ENCODE measurements at places on chromosomes 1 and 21.
A peak's percentile ranks its signal among the peaks of the same experiment; 100 is the strongest.

GRCh38 chr1:27981145-27981544 is 21.4 kb downstream of the XKR8 start:
- peak; percentile 53 for DNase-seq
- H3K4me1 ChIP-seq, result peaks cover 4% of the 10 kb centered on the region
- H3K4me3 ChIP-seq, result no peak overlapping the region
- no peaks in the 10 kb centered on the region for H3K27me3 ChIP-seq
- peaks cover 8% of the 10 kb centered on the region for H3K36me3 ChIP-seq
- no peak overlapping the region for H3K27ac ChIP-seq

- no peak overlapping the region for H3K4me3 ChIP-seq
- H3K4me1 ChIP-seq, result peaks cover 30% of the 10 kb centered on the region
- no peaks in the 10 kb centered on the region for H3K36me3 ChIP-seq
Measured at GRCh38 chr1:9404117-9404914, 111.6 kb downstream of the SPSB1 start.

GRCh38 chr1:86389307-86389706 is 6.8 kb downstream of the ODF2L start:
- H3K4me3 ChIP-seq, result no peak overlapping the region
- H3K27me3 ChIP-seq, result no peaks in the 10 kb centered on the region
- no peaks in the 10 kb centered on the region for H3K36me3 ChIP-seq
- no peak for DNase-seq

DNA sequence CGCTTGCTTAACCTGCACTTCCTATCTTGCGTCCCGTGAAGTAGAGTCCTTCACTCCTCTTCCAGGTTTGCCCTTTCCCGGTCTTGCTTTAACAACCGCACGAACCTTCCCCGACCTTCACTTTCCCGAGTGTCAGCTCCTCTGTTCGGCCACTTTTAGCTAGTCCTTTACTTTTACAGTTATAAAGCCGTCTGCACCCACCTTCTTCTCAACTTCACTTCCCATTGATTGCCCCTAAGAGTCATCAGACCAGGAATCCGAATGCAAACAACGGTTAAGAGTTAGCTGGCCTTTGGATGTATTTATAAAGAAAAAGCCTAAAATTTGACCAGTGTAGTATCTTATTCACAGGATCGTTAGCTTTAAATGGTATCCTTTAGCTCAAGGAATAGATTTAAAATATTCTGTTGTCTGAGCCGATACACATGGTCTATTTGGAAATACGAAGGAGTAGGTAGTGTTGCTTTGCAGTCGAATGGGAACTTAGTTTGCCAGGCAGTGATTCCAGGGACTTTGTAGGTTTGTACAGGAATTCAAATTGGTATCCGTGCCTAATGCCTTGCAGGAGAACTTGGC is 1.4 kb downstream of the PPP2R5A start:
- H3K4me3 ChIP-seq, result peak overlapping the region; percentile 92
- DNase-seq, result peak; percentile 18
- no peaks in the 10 kb centered on the region for H3K27me3 ChIP-seq
- H3K27ac ChIP-seq, result peak overlapping the region; percentile 85

DNA sequence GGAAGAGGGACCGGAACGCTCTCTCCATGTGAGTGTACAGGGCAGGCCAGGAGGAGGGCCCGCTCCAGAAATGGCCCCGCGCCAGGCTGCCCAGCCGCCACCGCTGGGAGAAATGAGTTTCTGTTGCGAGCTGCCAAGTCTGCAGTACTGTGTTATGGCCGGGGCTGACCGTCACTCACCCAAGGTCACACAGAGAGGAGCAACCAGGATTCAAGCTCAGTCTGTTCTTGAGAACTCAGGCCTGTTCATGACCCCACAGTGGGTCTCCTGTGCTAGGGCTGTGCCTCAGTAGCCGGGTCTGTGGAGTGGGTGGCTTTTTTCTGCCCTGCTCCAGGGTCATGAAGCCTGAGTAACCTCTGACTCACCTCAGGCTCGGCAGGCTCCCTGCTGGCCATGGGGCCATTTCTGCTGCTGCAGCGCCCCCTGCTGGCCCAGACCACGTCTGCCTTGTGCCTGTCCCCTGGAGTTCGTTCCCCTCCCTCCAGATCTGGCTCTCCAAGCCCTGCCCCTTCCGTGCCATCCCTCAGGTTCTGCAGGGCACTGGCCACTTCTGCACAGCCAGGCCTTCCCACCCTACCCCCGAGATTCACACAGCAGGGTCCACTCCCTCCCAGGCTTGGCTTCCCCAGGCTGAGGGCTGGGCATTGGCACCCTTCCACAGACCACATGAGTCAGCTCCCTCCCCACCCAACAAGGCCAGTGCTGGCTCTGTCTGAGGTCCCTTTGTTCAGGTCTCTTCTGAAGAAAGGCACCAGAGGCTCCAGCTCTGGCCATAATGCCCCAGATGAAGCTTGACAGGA is 51.8 kb downstream of the EDN2 start:
- peaks cover 45% of the 10 kb centered on the region for H3K4me1 ChIP-seq
- no peaks in the 10 kb centered on the region for H3K36me3 ChIP-seq
- H3K27me3 ChIP-seq, result no peaks in the 10 kb centered on the region
- peak; percentile 87 for DNase-seq
- H3K4me3 ChIP-seq, result no peak overlapping the region

GRCh38 chr1:179080866-179081686 is 794 bp upstream of the TOR3A start:
- DNase-seq, result no peak
- H3K36me3 ChIP-seq, result peaks cover 2% of the 10 kb centered on the region
- peaks cover 21% of the 10 kb centered on the region for H3K4me1 ChIP-seq
- H3K27ac ChIP-seq, result peak overlapping the region; percentile 59

GRCh38 chr1:163472651-163473248 is 151.0 kb downstream of the NUF2 start:
- no peak overlapping the region for H3K27ac ChIP-seq
- H3K4me3 ChIP-seq, result no peak overlapping the region
- DNase-seq, result no peak
- H3K36me3 ChIP-seq, result no peaks in the 10 kb centered on the region

GRCh38 chr21:26528882-26529281 is 44.2 kb downstream of the CYYR1 start:
- H3K36me3 ChIP-seq, result no peaks in the 10 kb centered on the region
- H3K27ac ChIP-seq, result no peak overlapping the region
- H3K4me1 ChIP-seq, result no peaks in the 10 kb centered on the region
- no peak overlapping the region for H3K4me3 ChIP-seq

- no peaks in the 10 kb centered on the region for H3K36me3 ChIP-seq
- H3K27me3 ChIP-seq, result no peaks in the 10 kb centered on the region
- peak; percentile 48 for DNase-seq
Measured at GRCh38 chr1:231958448-231958847, 331.9 kb downstream of the DISC1 start.

DNA sequence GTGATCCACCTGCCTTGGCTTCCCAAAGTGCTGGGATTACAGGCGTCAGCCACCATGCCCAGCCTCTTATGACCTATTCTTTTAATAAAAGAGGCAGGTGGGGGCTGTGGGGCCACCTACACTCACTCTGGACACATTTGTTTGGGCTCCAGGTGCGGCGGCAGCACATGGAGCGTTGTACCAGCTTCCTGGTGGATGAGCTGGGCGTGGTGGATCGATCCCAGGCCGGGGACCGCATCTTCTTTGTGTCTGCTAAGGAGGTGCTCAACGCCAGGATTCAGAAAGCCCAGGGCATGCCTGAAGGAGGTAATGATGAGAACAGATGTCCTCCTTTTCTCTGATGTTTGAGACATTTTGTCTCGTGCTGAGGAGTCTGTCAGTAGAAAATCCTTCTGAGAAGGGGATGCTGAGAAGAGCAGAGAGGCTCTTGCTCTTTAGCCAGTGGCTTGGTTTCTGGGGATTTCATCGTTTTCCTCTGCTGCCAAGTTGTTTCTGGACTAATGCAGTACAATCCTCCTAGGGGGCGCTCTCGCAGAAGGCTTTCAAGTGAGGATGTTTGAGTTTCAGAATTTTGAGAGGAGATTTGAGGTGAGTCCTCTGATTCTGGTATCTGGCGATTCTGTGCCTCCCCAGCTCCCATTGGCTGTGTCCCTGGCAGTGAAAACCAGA is 17.9 kb upstream of the MIIP start:
- H3K4me1 ChIP-seq, result peaks cover 10% of the 10 kb centered on the region
- H3K27ac ChIP-seq, result no peak overlapping the region
- no peak overlapping the region for H3K4me3 ChIP-seq
- H3K36me3 ChIP-seq, result peaks cover 53% of the 10 kb centered on the region
- no peak for DNase-seq

- no peak overlapping the region for H3K27ac ChIP-seq
- H3K4me3 ChIP-seq, result no peak overlapping the region
- no peak for DNase-seq
Measured at GRCh38 chr21:46597031-46597430, 7.9 kb downstream of the S100B start.

DNA sequence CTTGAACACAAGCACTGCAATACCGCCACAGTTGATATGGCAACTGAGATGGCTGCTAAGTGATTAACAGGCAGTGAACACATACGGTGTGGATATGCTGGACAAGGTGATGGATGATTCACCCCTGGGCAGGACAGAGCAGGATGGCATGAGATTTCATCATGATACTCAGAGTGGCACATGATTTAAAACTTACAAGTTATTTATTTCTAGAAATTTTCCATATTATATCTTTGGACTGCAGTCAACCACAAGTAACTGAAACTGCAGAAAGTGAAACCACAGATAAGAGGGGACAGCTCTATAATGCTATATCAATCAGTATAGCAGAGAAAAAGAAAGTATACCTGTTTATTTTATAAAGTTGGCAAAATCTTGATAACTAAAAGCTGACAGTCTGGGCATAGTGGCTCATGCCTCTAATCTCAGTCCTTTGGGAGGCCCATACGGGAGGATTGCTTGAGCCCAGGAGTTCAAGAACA is 47.9 kb downstream of the PHACTR4 start:
- peak; percentile 60 for DNase-seq
- no peak overlapping the region for H3K27ac ChIP-seq
- H3K36me3 ChIP-seq, result no peaks in the 10 kb centered on the region
- peaks cover 3% of the 10 kb centered on the region for H3K4me1 ChIP-seq

DNA sequence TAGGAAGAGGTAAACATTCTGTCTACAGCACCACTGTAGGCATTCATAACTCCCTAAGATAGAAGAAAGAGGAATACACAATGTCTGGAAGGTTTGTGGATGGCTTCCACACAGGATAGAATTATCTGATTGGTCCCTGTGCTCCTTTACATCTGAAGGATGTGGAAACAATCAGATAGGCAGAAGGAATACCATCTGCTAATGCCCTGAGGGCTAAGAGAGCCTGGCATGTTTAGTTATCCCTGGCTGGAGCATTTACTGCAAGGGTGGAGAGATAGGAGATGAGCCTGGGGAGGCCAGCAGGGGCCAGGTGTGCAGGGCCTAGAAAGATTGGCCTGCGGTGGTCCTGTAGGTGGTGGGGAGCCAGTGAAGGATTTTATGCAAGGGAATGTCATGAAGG is 8.6 kb upstream of the ACBD3 start:
- no peaks in the 10 kb centered on the region for H3K27me3 ChIP-seq
- H3K4me3 ChIP-seq, result no peak overlapping the region
- DNase-seq, result no peak
- no peaks in the 10 kb centered on the region for H3K4me1 ChIP-seq
- H3K36me3 ChIP-seq, result no peaks in the 10 kb centered on the region
- no peak overlapping the region for H3K27ac ChIP-seq

- H3K27me3 ChIP-seq, result no peaks in the 10 kb centered on the region
- no peak overlapping the region for H3K4me3 ChIP-seq
- H3K27ac ChIP-seq, result no peak overlapping the region
- no peak for DNase-seq
- H3K36me3 ChIP-seq, result no peaks in the 10 kb centered on the region
Measured at GRCh38 chr1:235820061-235820460, 46.6 kb downstream of the LYST start.

- no peaks in the 10 kb centered on the region for H3K36me3 ChIP-seq
- no peak overlapping the region for H3K27ac ChIP-seq
- DNase-seq, result peak; percentile 3
- no peaks in the 10 kb centered on the region for H3K27me3 ChIP-seq
- H3K4me3 ChIP-seq, result no peak overlapping the region
Measured at GRCh38 chr1:75954586-75954985, 22.4 kb upstream of the ASB17 start.

DNA sequence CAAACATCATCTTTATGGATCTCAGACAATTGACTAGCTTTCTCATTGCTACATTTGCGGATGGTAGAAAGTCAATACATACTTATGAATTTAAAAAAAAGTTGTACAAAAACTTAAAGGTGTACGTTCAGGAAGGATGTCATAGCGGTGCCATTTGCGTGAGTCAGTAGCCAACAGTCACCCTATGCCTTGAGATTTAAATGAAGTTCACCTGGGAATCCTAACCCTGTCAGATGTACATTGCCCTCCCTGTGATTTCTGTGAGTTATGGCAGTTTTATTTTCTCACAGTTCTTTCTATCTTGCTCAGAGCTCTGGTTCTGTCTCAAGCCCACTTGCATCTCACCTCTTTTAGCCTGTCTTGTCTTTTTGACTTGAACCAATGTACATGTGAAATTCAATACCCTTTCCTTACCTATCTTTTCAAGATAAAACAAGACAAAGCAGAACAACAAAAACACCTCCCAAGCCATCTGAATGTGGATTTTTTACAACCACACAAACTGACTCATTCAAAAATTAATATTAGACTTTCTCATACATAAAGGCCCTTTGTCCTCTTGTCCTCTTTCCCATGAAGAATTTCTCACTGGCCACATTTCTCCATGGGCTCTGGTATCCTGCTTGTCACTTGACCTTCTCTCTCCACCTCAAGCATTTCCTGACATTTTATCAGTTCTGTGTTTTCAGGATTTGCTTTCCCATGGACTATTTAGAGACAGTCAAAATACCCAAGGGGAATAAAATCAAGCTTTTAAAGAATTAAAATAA is 25.3 kb upstream of the ZNF697 start:
- DNase-seq, result peak; percentile 54
- H3K4me1 ChIP-seq, result peaks cover 22% of the 10 kb centered on the region
- H3K4me3 ChIP-seq, result no peak overlapping the region

- no peaks in the 10 kb centered on the region for H3K27me3 ChIP-seq
- peaks cover 21% of the 10 kb centered on the region for H3K36me3 ChIP-seq
- DNase-seq, result peak; percentile 73
- H3K4me1 ChIP-seq, result peaks cover 4% of the 10 kb centered on the region
- H3K4me3 ChIP-seq, result no peak overlapping the region
Measured at GRCh38 chr21:37503848-37504467, 137.4 kb downstream of the DYRK1A start.
